ENCODE measurements at places on chromosomes 13 and 19.

DNA sequence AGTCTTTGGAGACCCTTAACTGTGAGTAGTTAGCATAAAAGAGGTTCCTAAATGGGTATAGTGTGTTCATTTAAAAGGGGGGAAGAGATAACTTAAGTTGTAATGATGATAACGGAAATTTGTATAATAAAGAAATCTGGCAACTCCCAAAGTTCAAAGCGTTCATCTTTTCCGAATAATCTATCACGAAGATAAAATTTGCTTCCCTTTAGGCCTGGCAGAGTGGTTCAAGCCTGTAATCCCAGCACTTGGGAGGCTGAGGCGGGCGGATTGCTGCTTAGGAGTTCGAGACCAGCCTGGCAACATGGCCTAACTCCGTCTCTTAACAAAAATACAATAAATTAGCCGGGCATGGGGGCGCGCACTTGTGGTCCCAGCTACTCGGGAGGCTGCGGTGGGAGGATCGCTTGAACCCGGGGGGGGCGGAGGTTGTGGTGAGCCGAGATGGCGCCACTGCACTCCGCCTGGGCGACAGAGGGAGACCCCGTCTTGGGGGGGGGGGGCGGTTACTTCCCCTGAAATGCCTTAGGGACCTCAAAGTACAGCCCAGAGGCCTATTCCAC, 934 bp downstream of the N4BP2L2 start:
- no peak for DNase-seq

- no peak for DNase-seq
These were observed 4.2 kb upstream of the ISYNA1 start for GRCh38 chr19:18441804-18442788.

DNA sequence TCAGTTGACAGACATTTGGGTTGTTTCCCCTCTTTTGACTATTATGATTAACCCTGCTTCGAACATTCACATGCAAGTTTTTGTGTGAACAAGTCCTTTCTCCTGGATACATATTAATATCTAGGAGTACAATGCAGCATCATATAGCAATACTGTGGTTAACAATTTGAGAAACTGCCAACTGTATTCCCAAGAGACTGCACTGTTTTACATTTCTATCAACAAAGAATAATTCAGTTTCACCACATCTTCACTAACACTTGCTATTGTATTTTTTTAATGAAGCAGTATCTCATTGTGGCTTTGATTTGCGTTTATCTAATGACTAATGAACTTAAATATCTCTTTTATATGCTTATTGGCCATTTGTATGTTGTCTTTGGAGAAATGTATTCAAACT, 184.6 kb upstream of the NBEA start:
- DNase-seq, result no peak

GRCh38 chr19:48454150-48454730, 1.1 kb upstream of the KCNJ14 start:
- DNase-seq, result no peak

GRCh38 chr13:105105471-105105870, 1430.0 kb downstream of the EFNB2 start:
- DNase-seq, result no peak

DNA sequence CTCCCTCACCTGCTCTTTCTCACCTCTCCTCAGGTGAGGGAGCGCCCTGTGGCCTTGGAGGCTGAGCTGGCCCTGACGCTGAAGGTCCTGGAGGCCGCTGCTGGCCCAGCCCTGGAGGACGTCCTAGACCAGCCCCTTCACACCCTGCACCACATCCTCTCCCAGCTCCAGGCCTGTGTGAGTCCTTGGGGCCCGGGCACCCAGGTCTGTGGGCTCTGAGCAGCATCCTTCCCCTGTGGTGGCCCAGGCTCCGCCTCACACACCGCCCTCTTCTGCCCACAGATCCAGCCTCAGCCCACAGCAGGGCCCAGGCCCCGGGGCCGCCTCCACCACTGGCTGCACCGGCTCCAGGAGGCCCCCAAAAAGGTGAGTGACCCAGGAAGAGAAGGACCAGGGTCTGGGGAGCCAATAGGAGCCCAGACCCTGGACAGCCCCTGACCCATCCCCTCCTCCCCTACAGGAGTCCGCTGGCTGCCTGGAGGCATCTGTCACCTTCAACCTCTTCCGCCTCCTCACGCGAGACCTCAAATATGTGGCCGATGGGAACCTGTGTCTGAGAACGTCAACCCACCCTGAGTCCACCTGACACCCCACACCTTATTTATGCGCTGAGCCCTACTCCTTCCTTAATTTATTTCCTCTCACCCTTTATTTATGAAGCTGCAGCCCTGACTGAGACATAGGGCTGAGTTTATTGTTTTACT, 1.9 kb downstream of the IFNL1 start:
- no peak for DNase-seq

All from brain pericyte (primary cell).